ENCODE measurements at places on chromosomes 2 and 18.

- no peak for DNase-seq
These were observed 59.9 kb upstream of the PID1 start for GRCh38 chr2:229330952-229331351.

DNA sequence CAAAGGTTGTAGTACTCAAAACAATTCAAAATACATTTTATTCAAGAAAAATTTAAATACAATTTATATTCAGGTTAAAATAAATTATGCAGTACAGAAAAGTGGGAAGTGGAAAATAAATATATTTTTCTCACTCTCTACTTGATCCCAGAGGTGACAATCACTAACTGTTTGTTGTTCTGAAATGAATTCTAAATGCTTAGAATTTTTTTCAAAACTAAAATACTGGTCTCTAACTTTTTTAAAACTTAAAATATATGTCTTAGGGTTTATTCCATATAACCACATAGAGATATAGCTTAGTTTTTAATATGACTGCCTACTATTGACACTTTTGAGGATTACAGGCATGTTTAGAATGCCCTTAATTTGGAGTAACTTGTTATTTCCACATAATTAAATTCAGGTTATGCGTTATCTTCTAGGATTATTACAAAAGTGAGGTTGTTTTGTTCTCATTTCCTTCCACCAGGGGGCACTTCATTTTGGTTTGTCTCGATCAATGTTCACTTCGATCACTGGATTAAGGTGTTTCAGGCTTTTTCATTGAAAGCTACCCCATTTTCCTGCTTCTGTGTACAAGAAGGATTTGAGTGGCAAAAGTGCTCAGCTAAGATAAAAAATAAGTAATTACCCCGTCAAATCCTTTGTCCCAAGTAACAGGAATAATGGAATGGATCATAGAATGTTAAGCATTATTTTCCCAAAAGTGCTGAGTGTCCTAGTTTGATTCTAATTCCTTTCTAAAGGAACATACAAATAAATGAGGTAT lies 27.1 kb upstream of the TFPI start:
- DNase-seq: no peak

GRCh38 chr2:24459224-24460161 lies 31.6 kb upstream of the NCOA1 start:
- no peak for DNase-seq

- DNase-seq: no peak
These were observed 4.5 kb downstream of the HES6 start for GRCh38 chr2:238235331-238235732.

- no peak for DNase-seq
These were observed 115.9 kb upstream of the ARHGAP28 start for GRCh38 chr18:6613581-6613980.

GRCh38 chr2:95077530-95077825 lies 44.1 kb downstream of the MRPS5 start:
- DNase-seq: no peak

GRCh38 chr2:56170988-56171387 lies 12.8 kb upstream of the CCDC85A start:
- DNase-seq: no peak
